ENCODE measurements at places on chromosomes 5 and 9.

DNA sequence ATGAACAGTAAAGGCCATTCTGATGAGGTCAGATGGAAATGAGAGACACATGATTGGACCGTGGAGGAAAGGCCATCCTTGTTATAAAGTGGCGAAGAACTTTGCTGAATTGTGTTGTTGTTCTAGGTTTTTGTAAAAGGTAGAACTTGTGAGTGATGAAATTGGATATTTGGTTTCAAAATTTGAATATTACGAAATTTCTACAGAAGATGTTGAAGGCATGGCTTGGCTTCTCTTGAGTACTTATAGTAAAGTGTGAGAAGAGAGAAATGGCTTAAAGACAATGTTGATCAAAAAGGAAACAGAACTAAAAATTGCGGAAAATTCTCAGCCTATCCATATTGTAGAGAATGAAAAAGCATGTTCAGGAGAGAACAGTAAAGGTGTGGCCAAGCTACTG, 166.6 kb upstream of the S1PR3 start:
- no peak for DNase-seq

DNA sequence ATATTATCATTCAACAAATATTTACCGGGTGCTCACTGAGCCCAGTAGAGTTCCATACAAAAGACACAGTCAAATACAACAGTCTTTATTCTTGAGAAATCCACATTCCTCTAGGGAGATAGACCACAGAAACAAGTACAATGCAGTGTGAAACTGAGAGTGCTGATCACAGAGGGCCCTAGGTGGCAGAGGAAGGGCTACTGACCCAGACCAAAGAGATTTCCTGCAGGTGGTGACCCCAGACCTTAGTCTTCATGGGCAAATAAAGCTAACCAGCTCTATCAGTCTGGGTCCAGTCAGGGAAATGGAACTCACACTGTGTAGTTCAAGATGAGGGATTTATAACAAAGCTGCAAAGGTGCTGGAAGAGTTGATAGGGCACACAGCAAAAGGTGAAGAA, 110.4 kb upstream of the SLC27A6 start:
- DNase-seq = no peak

GRCh38 chr9:84921175-84921574, 251.6 kb downstream of the NTRK2 start:
- DNase-seq = no peak

DNA sequence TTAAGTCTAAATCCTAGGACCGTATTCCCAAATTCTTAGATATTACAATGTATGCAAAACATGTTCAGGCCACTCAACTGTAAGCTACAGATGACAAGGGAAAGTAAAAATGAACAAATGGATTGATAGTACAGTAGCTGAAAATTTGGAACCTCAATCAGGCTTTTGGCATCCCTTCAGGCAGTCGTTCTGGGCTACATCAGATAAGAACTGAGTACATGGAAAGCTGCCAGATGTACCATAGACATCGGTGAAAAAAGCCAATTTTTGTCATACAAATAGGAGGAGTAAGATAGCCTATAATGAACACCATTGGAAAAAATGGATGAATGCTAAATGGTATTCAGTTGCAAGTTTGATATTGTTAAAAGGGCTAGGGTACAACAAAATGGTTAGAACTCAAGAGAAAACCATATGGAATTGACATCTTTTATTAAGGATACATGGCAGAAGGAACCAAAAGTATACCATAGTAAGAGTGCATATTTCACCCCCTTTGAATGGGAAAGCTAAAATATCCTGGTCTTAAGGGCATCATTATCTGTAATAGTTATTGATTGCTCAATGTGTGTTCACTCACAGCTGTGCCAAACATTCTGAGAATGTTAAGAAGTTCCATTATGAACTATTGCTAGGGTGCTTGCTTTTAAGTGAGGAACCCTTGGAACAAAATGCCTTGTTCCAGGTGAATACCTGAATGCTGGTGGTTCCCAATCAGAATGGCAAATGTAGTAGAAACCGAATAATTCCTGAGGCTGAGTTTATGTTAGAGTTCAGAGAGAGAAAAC, 86.4 kb downstream of the NR3C1 start:
- no peak for DNase-seq

Data from germinal center (tissue), 1 donor.